Osteocyte (in vitro differentiated cells): ENCODE measurements at places on chromosomes 16 and 17.

GRCh38 chr16:5349670-5350517 is 252.3 kb upstream of the EEF2KMT start:
- no peak overlapping the region for H3K4me3 ChIP-seq
- no peaks in the 10 kb centered on the region for H3K36me3 ChIP-seq
- H3K27me3 ChIP-seq: no peaks in the 10 kb centered on the region
- no peak for DNase-seq
- H3K27ac ChIP-seq: no peak overlapping the region

- H3K4me3 ChIP-seq: no peak overlapping the region
- H3K27ac ChIP-seq: no peak overlapping the region
- no peak for DNase-seq
- H3K36me3 ChIP-seq: no peaks in the 10 kb centered on the region
- no peaks in the 10 kb centered on the region for H3K4me1 ChIP-seq
Measured at GRCh38 chr16:31364421-31364820, 9.4 kb downstream of the ITGAX start.

DNA sequence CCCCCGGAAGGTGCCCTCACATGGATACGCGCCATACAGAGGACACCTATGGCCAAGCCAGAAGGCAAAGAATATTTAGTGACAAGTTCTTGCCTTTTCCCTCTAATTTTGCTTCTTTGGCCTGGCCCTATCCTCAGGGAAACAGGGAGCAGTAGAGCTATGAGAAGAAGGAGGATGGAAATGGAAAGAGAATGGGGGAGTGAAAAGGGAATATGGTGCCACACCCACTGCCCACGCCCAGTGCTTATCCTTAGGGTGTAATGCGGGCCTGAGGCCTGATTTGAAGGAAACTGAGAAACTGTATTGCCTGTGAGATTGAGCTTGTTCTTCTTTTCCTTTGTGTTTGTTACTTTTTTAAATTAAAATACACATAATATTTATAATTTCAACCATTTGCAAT is 255.1 kb downstream of the HS3ST3A1 start:
- H3K27me3 ChIP-seq: no peaks in the 10 kb centered on the region
- no peak overlapping the region for H3K4me3 ChIP-seq
- H3K4me1 ChIP-seq: peaks cover 19% of the 10 kb centered on the region
- peaks cover 4% of the 10 kb centered on the region for H3K36me3 ChIP-seq

- no peak for DNase-seq
- H3K4me3 ChIP-seq: no peak overlapping the region
- peaks cover 17% of the 10 kb centered on the region for H3K4me1 ChIP-seq
- H3K36me3 ChIP-seq: peaks cover 5% of the 10 kb centered on the region
- H3K27me3 ChIP-seq: no peaks in the 10 kb centered on the region
Measured at GRCh38 chr17:20197272-20197926, 188.2 kb downstream of the SPECC1 start.

DNA sequence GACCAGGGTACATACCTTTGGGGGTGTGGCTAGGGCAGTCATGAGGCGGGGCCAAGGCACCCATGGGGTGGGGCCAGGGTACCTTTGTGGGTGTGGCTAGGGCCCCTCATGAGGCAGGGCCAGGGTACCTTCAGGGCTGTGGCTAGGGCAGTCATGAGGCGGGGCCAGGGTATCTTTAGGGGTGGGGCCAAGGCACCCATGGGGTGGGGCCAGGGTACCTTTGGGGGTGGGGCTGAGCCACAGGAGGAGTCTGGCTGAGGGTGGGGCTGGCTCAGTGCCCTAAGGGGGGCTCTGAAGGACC is 3.5 kb downstream of the GNG13 start:
- H3K4me3 ChIP-seq: no peak overlapping the region
- H3K36me3 ChIP-seq: no peaks in the 10 kb centered on the region
- H3K27ac ChIP-seq: no peak overlapping the region
- no peaks in the 10 kb centered on the region for H3K27me3 ChIP-seq
- no peaks in the 10 kb centered on the region for H3K4me1 ChIP-seq

- no peaks in the 10 kb centered on the region for H3K27me3 ChIP-seq
- peak overlapping the region; percentile 93 for H3K4me3 ChIP-seq
- H3K36me3 ChIP-seq: no peaks in the 10 kb centered on the region
- peak overlapping the region; percentile 99 for H3K27ac ChIP-seq
Measured at GRCh38 chr17:49191409-49191916, 18.9 kb downstream of the GNGT2 start.

DNA sequence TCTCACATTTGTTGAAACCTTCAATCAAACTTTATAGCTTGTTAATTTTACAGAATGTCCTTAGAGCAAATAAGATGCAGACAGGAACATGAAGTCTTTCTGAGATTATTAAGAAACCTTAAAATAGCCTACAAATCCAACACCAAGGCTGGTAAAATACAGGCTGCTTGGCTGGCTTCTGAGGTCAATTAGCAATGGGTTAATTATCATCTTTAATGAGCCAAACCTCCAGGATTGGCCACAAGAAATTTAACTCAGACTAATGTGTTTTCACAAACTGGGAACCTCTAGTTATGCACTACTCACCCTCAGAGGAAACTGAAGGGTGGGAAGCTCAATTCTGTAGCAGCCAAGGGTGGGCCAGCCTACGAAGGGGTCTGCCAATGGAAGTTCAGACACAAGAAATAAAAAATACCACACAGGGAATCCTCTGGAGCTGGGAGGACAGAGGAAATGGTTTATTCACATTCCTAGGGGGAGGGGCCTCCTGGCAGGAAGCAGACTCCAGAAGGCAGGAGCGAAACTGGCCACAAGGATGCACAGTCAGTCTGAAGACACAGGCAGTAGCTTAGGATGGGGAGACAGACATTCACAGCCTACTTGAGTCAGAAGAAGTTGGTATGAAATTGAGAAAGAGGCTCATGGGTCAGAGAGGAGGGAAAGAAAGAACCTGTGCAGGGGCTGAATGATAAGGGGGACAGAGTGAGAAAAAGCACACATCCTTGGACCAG is 36.1 kb downstream of the HIC1 start:
- DNase-seq: no peak
- peaks cover 1% of the 10 kb centered on the region for H3K36me3 ChIP-seq
- no peak overlapping the region for H3K4me3 ChIP-seq
- peak overlapping the region; percentile 54 for H3K27ac ChIP-seq
- H3K27me3 ChIP-seq: no peaks in the 10 kb centered on the region
- H3K4me1 ChIP-seq: peaks cover 54% of the 10 kb centered on the region

- no peak for DNase-seq
- peaks cover 2% of the 10 kb centered on the region for H3K36me3 ChIP-seq
- H3K27ac ChIP-seq: peak overlapping the region; percentile 46
- no peak overlapping the region for H3K4me3 ChIP-seq
- peaks cover 77% of the 10 kb centered on the region for H3K4me1 ChIP-seq
Measured at GRCh38 chr17:83200231-83200699, 120.9 kb downstream of the METRNL start.

DNA sequence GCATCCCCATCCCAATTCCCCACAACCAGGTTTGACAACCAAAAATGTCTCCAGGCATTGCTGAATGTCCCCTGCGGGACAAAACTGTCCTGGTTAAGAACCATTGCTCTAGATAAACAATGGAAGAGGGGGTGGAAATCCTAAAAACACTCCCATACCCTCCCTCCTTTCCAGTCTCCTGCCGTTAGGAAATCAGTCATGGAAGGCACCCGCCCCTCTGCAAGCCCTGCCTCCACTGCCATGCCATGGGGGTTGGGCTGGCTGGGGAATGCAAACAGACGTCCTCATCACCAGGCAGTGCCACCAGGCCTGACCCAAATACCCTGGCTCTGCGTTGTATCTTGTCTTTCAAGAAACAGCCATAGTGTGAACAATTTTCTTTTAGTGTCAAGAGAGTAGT is 57.5 kb downstream of the CYTH1 start:
- no peak overlapping the region for H3K4me3 ChIP-seq
- DNase-seq: no peak
- H3K36me3 ChIP-seq: no peaks in the 10 kb centered on the region
- H3K27ac ChIP-seq: peak overlapping the region; percentile 74
- peaks cover 48% of the 10 kb centered on the region for H3K4me1 ChIP-seq

DNA sequence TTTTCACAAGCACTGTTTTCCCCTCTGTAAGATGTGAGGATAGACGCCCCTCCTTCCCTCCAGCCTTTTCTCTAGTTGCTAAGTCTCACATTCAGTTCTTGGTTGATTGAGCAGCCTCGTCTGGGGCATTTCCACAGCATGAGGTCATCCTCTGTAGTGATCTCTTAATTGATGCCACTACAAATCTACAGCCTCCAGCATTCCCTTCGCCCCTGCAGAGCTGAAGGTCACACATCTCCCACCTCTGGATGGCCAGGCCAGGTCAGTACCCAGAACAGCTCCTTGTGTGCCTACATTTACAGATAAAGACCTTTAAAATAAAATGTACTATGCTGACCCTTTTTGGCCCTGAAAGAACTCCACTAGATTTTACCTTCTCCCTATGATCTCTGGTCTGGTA is 32.5 kb upstream of the CDH11 start:
- no peaks in the 10 kb centered on the region for H3K27me3 ChIP-seq
- DNase-seq: no peak
- H3K4me1 ChIP-seq: no peaks in the 10 kb centered on the region
- H3K27ac ChIP-seq: no peak overlapping the region

- H3K4me3 ChIP-seq: no peak overlapping the region
- DNase-seq: no peak
- no peak overlapping the region for H3K27ac ChIP-seq
- H3K4me1 ChIP-seq: peaks cover 9% of the 10 kb centered on the region
Measured at GRCh38 chr17:50440838-50441829, 15.1 kb downstream of the ACSF2 start.

DNA sequence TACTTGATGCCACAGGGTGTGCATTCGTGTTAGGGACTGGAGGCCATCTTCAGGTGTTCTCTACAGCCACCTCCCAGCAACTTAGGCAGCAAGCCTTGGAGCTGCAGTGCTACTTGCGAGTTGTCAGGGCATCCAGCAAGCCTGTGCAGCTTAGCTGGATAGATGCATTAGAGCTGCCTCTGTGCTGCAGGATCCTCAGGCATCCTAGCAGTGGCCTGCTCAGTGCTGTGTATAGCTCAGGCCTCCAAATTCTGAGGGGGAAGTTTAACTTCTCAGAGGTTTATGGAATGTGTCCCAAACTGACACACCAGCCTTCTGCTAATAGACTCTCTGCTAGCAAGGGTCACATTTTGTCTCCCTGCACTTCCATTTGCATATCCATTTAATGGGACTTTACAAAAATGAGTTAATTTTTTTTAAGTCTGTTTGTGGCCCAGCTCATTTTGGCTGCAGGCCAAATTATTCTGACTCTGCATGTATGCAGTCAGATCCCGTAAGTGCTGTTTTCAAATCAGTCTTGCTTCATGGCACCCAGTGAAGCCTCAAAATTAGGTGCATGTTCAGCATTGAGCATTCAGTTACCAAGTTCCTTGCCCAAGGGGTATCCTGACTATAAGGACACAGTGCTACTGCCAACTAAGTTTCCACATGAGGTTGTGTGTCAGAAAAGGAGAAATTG is 6.8 kb downstream of the GABARAPL2 start:
- no peak overlapping the region for H3K27ac ChIP-seq
- peaks cover 48% of the 10 kb centered on the region for H3K36me3 ChIP-seq
- H3K27me3 ChIP-seq: no peaks in the 10 kb centered on the region
- H3K4me1 ChIP-seq: peaks cover 2% of the 10 kb centered on the region
- no peak for DNase-seq
- no peak overlapping the region for H3K4me3 ChIP-seq

- no peaks in the 10 kb centered on the region for H3K36me3 ChIP-seq
- H3K27ac ChIP-seq: peak overlapping the region; percentile 99
- no peak overlapping the region for H3K4me3 ChIP-seq
- peaks cover 16% of the 10 kb centered on the region for H3K4me1 ChIP-seq
Measured at GRCh38 chr17:43368740-43369506, 29.9 kb upstream of the ARL4D start.

GRCh38 chr17:82876149-82876548 is 36.3 kb upstream of the ZNF750 start:
- H3K4me3 ChIP-seq: no peak overlapping the region
- no peak overlapping the region for H3K27ac ChIP-seq
- peaks cover 19% of the 10 kb centered on the region for H3K4me1 ChIP-seq
- no peak for DNase-seq

GRCh38 chr17:63528183-63528582 is 5.0 kb downstream of the KCNH6 start:
- DNase-seq: no peak
- H3K27me3 ChIP-seq: peaks cover 30% of the 10 kb centered on the region
- no peak overlapping the region for H3K4me3 ChIP-seq
- no peaks in the 10 kb centered on the region for H3K36me3 ChIP-seq

DNA sequence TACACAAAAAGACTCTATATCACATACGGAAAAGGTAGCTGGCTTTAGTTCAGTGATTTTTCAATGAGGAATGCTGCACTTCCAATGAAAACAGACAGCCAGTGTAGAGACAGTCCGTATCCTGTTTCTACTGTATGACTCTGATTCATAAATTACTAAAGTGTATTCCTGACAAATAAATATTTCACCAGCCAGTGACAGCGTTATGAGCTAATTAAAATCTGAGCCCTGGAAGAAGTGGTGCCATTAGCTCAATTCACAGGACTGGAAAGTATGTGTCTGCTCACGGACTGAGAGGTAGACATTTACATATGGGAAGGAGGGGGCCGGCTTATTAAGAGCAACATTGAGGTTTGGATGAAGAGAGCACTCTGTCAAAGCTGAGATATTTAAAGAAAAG is 207.9 kb upstream of the RBFOX1 start:
- no peak overlapping the region for H3K4me3 ChIP-seq
- H3K36me3 ChIP-seq: no peaks in the 10 kb centered on the region
- DNase-seq: no peak
- no peaks in the 10 kb centered on the region for H3K4me1 ChIP-seq
- no peak overlapping the region for H3K27ac ChIP-seq
- H3K27me3 ChIP-seq: no peaks in the 10 kb centered on the region

DNA sequence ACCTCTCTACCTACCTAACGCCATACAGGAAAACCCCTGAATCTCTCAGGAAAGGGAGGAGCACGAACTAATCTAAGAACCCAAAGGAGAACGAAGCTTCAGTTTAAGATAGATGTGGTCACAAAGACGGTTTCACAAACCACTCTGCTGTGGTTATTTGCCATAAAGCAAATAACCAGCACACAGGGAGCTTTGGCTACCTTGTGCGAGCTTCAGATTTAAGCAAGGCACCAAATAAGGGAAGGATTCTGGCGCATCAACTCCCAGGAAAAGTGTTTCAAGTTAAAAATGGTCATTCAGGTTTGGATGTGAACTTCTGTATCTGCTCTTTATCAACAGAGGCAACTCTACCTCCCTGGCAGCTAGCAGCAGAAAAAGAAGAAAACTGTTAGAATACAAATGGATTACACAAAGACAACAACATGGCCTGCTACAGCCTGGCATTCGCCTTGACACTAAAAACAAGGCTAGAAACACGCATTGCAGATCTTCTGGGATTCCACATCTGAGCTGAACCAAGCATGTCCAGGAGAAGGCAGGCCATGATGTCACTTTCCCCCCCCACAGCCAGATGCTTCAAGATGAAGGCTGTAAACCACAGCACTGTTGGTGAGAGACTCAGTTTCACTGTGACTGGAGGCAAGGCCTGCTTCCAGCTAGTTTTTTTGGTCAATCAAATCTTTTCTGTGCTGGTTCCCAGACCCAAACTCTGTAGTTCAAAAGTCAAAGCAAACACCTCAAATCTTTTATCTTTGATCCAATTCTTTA is 43.6 kb downstream of the SMG6 start:
- H3K27me3 ChIP-seq: no peaks in the 10 kb centered on the region
- peaks cover 16% of the 10 kb centered on the region for H3K36me3 ChIP-seq
- no peak for DNase-seq
- peaks cover 18% of the 10 kb centered on the region for H3K4me1 ChIP-seq

- no peaks in the 10 kb centered on the region for H3K36me3 ChIP-seq
- peaks cover 3% of the 10 kb centered on the region for H3K27me3 ChIP-seq
- H3K27ac ChIP-seq: peak overlapping the region; percentile 3
- peaks cover 33% of the 10 kb centered on the region for H3K4me1 ChIP-seq
- H3K4me3 ChIP-seq: no peak overlapping the region
Measured at GRCh38 chr17:50908860-50909764, 43.0 kb upstream of the TOB1 start.
